ENCODE measurements at places on chromosomes 1 and 21. TPM values are rescaled to one million over a fixed set of nuclear protein-coding genes. Genes with fewer than 3 reads are reported as not detected.

DNA sequence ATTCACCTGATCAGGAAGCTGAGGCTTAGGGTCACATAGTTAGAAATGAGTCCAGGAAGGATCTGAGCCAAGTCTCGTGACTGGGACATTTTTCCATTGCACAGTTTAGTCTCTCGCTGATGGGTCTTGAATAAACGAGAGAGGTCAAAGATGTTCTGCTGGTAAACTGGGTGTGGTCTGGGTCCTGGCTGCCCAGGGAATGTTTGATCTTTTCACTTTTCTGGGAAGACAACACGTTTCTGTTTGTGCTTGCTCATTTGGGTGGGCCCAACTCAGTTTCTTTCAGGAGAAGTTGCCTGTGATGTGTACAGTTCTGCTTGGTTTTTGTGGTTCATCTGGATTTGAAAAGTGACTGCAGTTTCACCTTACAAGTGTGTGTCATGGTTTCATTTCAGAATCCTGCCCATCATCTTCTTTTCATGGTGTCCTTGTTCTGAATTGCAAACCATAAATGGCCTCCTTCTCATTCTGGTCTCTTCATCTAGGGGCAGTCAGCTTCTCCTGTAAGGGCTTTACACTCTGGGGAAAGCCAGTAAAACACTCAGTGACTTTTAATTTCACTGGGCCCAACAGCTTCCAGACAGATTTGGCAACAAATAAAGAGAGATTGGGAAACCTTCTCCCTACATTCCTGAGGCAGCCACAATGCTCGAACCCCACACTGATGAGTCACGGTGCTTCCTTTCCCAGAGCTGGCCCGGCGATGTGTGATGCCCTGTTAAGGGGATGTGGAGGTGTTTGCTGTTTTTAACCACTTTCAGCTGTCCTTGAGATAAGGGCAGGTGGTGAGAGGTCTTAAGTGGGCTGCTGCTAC lies 7.2 kb upstream of the TACSTD2 start:
- no peaks in the 10 kb centered on the region for H3K36me3 ChIP-seq
- H3K27ac ChIP-seq = no peak overlapping the region
- no peak for DNase-seq
- 0 out of 2 replicates have a peak, but pooled peaks cover 3% of the 10 kb centered on the region for H3K27me3 ChIP-seq
- H3K4me3 ChIP-seq = no peak overlapping the region

- H3K4me1 ChIP-seq = no peaks in the 10 kb centered on the region
- H3K27ac ChIP-seq = no peak overlapping the region
- H3K4me3 ChIP-seq = no peak overlapping the region
- no peaks in the 10 kb centered on the region for H3K27me3 ChIP-seq
Measured at GRCh38 chr1:192866241-192866868, 57.5 kb downstream of the RGS2 start.

GRCh38 chr21:33412832-33413519 lies 9.8 kb downstream of the IFNGR2 start:
- no peaks in the 10 kb centered on the region for H3K4me1 ChIP-seq
- H3K27me3 ChIP-seq = no peaks in the 10 kb centered on the region
- peaks cover 15% of the 10 kb centered on the region for H3K36me3 ChIP-seq
- H3K27ac ChIP-seq = no peak overlapping the region
- DNase-seq = no peak

DNA sequence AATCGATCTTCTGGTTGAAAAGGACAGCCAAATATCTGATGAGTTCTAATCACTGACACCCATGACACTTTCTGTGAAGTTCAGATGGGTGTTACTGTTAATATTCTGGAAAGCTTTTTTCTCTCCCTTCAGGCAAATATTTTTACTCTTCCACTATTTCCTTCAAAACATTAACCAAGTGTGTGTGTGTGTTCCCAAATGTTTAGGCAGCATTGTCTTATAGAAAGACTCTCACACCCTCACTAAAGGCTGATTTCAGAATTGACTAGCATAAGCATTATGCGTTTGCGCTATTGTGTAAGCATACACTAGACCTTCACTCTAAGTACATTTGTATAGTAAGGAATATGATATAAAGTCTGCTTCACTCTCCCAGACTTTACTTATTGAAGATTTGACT lies 24.7 kb downstream of the WARS2 start:
- H3K27ac ChIP-seq = no peak overlapping the region
- no peak for DNase-seq
- H3K36me3 ChIP-seq = no peaks in the 10 kb centered on the region
- H3K4me3 ChIP-seq = no peak overlapping the region
- H3K27me3 ChIP-seq = no peaks in the 10 kb centered on the region

Gene WNT4
- not detected for total RNA-seq

GRCh38 chr1:182301467-182302198 lies 90.0 kb downstream of the GLUL start:
- H3K36me3 ChIP-seq = no peaks in the 10 kb centered on the region
- no peaks in the 10 kb centered on the region for H3K4me1 ChIP-seq
- DNase-seq = no peak
- no peak overlapping the region for H3K27ac ChIP-seq

- no peaks in the 10 kb centered on the region for H3K27me3 ChIP-seq
- H3K4me3 ChIP-seq = peak overlapping the region; percentile 75
- peak; percentile 54 for DNase-seq
- peaks cover 31% of the 10 kb centered on the region for H3K4me1 ChIP-seq
Measured at GRCh38 chr1:51728611-51729155, 111.8 kb downstream of the OSBPL9 start.

DNA sequence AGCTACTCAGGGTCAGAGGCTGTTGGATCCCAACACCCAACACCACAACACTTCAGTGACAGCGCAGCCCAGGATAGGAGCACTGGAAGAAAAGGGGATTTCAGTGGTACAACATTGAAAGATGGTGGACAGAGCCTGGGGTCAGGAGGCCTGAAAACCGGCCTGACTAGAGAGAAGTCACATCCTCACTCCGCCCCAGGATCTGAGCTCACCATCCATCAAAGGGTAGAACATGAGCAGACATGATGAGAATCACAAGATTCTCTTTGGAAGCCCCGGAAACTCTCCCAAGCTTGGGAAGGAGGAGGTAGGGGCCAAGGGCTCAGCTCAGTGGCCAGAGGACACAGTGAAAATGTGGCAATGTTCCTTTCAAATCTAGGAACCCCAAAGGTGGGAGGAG lies 271.3 kb downstream of the NPHP4 start:
- no peak for DNase-seq
- no peak overlapping the region for H3K4me3 ChIP-seq
- no peaks in the 10 kb centered on the region for H3K27me3 ChIP-seq
- no peak overlapping the region for H3K27ac ChIP-seq

DNA sequence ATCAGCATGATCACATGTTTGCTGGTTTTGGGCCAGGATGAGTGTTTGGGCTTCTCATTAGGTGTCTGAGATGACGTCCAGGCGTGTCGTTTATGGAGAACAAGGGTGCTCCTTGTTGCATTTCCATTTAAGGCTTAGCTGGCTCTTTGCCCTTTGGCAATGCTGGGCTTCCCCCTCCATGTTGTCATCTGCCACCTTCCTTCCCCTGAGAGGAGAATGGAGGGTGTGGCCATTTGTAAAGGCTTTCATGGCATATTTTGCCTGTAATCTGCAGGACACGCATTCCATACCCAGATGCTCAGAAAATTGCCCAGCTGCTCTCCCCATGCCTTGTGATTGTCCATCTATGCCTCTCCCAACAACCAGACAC lies 27.7 kb downstream of the PKP1 start:
- no peak for DNase-seq
- no peaks in the 10 kb centered on the region for H3K4me1 ChIP-seq
- no peak overlapping the region for H3K4me3 ChIP-seq
